ENCODE measurements at places on chromosomes 16 and 17.
A peak's percentile ranks its signal among the peaks of the same experiment; 100 is the strongest.

- no peak for DNase-seq
These were observed 41.5 kb downstream of the CYB5B start for GRCh38 chr16:69465881-69466280.

DNA sequence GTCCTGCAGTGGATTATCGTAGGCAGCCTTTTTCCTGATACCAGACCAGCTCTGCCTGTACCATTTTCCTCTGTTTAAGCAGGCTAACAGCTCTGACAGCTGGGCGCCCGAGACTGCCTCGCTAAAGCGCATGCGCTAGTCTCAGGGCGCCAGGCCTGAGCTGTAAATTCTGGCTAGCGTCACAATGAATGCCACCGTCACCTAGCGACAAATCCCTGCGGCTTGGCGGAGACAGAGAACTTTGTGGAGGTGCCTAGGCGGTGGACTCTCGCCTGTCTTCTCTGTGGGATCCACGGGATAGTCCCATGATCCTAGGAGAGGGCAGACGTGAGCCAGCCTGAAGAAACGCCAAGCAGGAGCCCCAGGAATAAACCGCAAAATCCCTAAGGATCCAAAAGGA lies 573.9 kb downstream of the KCNJ18 start:
- DNase-seq: no peak

DNA sequence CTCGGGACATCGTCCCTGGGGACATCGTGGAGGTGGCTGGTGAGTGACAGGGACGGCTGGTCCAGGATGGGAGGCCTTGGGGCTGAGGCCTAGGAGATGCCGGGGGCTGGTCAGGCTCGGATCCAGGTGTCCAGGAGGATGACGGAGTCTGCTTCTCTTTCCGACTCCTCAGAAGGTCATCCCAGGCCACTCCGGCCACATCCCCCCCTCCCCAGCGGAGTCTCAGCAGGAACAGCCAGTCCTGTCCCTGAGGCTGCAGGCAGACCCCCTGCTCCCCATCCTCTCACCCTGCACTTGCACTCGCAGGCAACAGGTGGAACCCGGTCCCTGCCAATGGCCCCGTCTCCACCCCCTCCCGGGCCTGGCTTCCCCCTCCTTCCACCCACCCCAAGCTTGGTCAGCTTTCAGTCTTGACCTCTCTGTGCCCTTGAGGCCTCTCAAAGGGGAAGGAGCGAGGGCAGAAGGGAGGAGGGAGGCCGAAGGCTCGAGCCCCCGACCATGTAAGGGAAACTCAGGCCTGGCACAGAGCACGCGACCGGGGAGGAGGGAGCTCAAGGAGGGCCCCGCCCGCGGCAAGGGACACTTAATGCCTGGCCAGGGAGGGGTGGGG lies 4.4 kb downstream of the ATP2A1 start:
- no peak for DNase-seq

DNA sequence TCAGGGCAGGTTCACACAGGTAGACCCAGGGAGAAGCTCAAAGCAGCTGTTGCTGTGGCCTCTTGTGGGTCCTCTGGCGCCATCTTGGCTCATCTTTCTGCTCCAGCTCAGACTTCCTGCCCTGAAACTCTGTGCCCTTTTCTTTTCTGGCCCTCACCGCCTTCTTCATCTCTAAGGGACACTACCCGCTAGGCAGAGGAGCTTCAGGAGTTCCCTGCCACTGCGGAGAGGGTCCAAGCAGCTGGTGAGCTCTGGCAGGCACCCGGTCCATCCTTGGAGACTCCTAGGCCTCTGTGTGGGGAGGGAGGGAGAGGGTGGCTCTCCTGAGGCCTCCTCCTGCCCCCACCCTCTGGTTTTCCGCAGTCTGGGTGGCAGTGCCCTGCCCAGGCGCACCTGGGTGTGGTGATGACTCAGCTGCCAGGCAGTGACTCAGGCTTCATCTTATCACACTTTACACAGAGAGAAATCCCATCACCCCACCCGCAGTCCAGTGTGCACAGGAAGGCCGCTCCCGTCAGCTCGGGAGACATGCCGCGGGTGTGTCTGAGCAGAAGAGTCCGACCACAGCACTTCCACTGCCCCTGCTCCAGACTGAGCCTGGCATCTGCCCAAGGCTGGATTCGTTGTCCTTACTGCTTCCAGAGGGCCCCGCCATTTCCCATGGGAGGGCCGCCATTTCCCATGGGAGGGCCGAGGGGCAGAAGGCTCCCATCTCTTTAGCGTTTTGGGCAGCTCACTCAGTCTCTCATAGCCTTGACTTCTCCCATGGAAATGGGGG lies 7.3 kb downstream of the NT5C start:
- peak; percentile 63 for DNase-seq

- no peak for DNase-seq
These were observed 4.9 kb downstream of the MYLK3 start for GRCh38 chr16:46743232-46743719.

DNA sequence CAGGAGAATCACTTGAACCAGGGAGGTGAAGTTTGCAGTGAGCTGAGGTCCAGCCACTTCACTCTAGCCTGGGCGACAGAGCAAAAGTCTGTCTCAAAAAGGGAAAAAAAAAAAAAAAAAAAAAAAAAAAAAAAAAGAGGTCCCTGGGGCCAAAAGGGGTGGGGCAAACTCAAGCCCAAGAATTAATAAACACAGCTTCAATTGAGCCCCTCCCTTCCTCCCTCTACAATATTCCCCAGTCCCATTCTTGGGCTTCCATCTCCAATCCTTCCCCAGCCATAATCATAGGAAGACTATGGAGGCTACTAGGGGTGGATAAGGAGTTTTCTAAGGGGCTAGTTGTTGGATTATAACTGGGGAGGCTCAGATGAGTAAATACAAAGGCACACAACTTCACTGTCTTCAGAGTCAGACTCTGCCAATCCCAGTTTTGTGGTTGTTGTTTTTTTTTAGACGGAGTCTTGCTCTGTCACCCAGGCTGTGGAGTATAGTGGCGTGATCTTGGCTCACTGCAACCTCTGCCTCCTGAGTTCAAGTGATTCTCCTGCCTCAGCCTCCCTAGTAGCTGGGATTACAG lies 9.5 kb downstream of the CAVIN1 start:
- DNase-seq: no peak

GRCh38 chr17:29885031-29885640 lies 44.9 kb downstream of the SSH2 start:
- DNase-seq: no peak

GRCh38 chr17:40404003-40404402 lies 13.7 kb downstream of the TOP2A start:
- DNase-seq: no peak

GRCh38 chr17:65193305-65193704 lies 56.1 kb downstream of the RGS9 start:
- DNase-seq: no peak

DNA sequence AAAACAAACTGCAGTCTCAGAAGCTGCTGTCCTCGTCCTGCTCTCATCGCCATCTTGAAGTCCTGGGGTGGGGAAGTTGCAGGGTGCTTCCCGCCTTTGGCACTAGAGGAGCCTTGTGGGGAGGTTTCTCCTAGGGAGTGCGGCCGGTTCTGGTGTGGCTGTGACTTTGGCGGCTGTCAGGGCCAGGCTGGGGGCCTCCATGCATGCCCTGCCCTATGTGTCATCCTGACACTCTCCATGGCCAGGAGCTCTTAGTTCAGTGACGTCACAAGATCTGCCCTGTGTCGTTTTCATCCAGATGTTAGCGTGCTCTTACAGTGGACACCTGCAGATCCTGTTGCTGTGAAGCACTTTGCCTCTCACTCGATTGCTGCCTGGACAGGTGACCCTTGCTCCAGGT lies 49.6 kb downstream of the PLD6 start:
- DNase-seq: no peak

- DNase-seq: no peak
These were observed 23.0 kb upstream of the CAPNS2 start for GRCh38 chr16:55543472-55543871.

- DNase-seq: no peak
These were observed 25.9 kb downstream of the MYH11 start for GRCh38 chr16:15830832-15831451.

DNA sequence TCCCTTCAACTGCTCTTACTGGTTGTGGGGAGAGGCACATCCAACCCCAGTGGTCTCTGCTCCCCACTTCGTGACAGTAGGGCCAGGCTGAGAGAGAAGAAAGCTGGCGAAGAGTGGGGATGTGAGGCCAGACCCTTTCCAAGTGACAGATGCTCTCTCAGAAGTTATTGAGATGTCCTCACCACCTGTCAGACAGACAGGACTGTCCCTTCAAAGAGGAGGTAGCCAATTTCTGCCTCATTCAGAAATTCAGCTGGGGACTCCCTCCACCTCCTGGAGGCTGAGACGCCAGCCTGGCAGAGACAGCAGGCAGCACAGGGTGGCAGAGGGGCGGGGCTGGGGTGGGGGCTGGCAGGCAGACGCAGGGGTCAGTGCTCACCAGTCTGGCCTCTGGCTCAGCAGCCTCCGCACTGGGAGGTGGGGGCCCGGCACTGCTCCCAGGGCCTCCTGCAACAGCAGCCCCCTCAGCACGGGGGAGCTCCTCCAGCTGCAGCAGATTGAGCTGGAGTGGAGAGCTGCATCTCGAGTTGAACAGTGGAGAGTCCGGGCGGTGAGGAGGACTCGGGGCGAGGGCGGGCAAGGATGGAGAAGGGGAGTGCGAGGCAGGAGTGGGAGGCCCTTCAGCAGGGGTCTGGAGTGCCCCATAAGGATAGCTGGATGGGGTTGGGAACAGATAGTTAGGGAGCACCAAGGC lies 9.2 kb downstream of the PER1 start:
- no peak for DNase-seq

DNA sequence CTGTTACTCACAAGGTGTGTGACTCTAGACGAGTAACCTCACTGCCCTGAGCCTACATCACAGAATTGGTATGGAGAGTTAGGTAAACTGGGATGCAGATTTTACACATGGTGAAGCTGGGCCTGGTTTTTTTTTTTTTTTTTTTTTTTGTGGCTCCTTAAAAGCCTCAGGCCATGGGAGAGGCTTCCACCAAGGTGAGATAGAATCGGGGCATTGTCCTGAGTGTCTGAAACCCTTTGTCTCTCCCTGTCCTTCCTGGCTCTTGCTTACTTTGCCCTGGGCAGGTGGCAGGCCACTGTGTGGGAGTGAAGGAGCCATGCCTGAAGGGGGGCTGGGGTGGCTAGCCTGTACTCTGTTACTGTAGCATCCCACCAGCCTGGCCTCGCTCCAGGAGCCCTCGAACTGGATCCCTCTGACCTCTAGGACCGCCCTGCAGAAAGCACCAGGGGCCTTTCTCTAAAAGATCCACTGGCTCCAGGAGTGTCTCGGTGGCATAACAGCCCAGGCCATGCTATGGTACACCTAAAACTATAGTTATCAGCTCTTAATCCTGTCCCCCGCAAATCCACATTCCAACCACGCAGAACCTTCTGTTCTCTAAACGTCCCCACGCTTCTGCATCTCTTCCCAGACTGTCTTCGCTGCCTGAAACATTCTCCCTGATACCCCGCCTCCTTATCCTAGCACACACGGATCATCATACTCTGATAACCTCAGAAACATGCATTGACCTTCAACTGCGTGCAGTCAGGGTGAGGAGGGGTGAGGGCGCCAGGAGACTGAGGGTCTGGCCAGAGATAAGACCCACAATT lies 1.7 kb upstream of the SLC13A2 start:
- no peak for DNase-seq

- no peak for DNase-seq
These were observed 122.6 kb upstream of the RPL38 start for GRCh38 chr17:74080656-74081582.

DNA sequence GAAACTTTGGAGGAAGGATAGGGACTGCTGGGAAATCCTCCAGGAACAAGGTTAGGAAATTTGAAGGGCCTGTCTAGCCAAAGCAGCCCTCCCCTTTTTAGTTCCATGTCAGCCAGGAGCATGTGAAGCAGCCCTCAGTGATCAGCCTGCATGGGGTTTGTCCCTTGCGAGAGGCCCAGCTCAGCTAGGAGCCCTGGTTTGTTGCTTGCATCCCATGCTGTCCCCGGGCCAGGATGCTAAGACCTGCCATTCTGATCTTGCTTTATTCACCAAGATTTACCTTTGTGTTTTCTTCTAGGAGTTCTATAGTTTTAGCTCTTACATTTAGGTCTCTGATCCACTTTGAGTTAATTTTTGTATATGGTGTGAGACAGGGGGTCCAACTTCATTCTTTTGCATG lies 27.6 kb downstream of the CLUAP1 start:
- no peak for DNase-seq

- no peak for DNase-seq
These were observed 275.5 kb upstream of the IRX5 start for GRCh38 chr16:54655121-54655590.

- no peak for DNase-seq
These were observed 416 bp downstream of the KIFC3 start for GRCh38 chr16:57801809-57802340.

Measured in activated naive CD4-positive, alpha-beta T cell treated with anti-CD3 and anti-CD28 coated beads, Interleukin-2, amount 50 U/mL, for 16 hours (primary cell).